ENCODE measurements at places on chromosomes 1 and 21.

DNA sequence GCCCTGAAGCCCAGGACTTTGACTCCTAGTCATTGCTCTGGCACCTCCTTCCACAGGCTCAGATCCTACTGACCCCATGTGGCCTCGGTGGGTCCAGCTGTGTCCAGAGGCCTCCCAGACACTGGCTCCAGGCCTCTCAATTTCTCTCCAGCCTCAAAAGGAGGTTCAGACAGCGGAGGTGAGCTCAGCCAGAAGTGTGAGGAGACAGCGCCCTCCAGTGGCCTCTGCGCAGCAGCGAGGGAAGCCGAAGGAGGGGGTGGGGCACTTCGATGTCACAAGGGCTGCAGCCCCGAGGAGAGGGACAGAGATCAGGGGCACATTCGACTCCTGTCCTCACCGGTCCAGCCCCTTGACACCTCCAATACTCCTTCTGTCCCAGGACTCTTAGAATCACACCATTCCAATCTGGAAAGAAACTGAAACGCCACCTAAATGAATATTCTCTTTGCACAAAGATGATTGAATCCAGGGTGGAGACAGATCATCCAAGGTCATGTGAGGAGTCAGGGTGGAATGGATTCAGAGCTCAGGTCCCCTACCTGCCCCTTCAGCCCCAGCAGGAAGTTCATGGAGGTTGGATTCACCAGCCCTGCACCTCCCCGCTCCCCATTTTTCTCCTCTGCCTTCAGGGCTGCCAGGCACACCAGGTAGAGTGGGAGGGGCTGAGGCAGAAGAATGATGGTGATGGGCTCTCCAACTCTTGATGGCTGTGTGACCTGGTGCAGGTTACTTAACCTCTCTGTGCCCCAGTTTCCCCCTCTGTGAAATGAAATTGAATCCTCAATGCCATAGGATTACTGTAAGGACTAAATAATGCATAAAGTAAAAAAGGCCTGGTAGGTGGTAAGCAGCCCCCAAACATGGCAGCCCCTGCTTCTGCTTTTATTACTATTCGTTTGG, 34.8 kb upstream of the ZBTB40 start:
- DNase-seq, result peak; percentile 75

DNA sequence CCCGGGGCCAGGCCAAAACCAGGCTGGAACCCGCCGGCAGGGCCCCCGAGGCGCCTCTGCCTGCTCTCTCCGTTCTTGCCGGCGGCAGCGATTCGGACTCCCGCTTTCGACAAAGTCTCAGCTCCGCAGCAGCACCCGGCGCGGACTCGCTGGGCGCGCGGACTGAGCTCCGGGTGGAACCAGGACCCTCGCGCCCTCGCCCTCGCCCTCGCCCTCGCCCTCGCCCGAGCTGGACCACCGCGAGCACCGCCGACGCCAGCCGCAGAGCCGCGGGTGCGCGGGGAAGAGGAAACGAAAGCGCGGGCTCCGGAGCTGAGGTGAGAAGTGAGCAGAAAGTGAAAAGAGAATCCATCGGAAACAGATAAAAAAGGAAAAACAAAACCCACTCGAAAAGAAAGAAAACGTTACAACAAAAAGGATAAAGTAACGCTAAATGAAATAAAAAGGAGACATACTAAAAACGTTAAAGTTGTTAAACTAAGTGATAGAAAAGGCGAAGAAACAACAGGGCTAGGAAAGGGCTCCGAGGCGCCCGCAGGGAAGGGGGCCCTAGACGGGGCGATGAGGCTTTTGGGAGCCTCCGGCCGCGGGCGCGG, 64.9 kb downstream of the MEF2D start:
- DNase-seq, result no peak

DNA sequence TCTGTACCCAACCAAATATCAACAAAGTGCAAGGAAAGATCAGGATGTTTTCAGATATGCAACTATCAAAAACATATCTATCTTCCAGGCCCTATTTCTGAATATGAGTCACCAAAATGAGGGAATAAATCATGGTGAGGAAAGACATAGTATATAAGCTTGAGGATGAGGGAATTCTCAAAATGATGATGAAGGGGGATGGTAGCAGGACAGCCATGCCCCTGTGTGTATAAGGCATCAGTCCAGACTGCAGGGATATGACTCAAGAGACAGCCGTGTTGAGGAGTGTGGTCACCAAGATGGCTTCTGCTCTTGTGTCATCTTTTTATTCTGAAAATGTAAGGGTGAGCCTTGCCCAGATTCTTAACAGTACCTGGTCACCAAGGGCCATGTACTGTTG, 4.4 kb upstream of the WDR64 start:
- DNase-seq, result no peak

GRCh38 chr1:201095581-201095980, 16.6 kb downstream of the CACNA1S start:
- DNase-seq, result no peak

GRCh38 chr1:100230765-100231164, 18.9 kb downstream of the DBT start:
- no peak for DNase-seq
